Foreskin keratinocyte (primary cell): ENCODE measurements at places on chromosomes 3 and 15. TPM values are rescaled to one million over a fixed set of nuclear protein-coding genes. Genes with fewer than 3 reads are reported as not detected.

ARL6IP5 gene
- total RNA-seq, result 50.4 and 69.2 TPM in 2 replicates

ZNF660 gene
- 0.10 and 0.11 TPM in 2 replicates for total RNA-seq

EPHB3 gene
- total RNA-seq, result 5.2 and 10.8 TPM in 2 replicates

DUOXA2 gene
- total RNA-seq, result not detected in 2 replicates

LAMB2 gene
- 120 and 153 TPM in 2 replicates for total RNA-seq

KY gene
- total RNA-seq, result not detected in 2 replicates

GOLGA8S gene
- total RNA-seq, result 0.04 TPM in 1 of 2 replicates, not detected in the other

- no peak for DNase-seq
Measured at GRCh38 chr3:52860424-52860768, 25.6 kb upstream of the MUSTN1 start.

GRCh38 chr3:194874783-194875182, 189.1 kb downstream of the FAM43A start:
- DNase-seq, result no peak

- DNase-seq, result no peak
Measured at GRCh38 chr3:175129571-175129970, 270.4 kb downstream of the NAALADL2 start.

DNA sequence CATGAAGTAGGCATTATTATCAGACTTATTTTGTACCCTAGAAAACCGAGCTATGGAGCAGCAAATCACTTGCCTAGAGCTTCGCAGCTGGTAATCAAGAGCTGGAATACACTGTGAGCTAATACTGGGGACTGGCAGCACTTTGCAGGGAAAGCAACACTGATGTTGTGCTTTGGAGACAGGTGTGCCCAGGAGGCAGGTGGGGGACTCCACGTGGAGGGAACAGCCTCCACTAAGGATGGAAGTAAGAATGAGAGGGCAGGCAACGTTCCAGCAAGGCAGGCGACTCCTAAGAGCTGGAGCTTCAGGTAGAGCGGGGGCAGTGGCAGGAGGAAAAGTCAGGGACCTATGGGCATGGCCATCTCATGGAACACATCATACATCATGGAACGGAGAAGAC, 300.5 kb upstream of the IGF1R start:
- no peak for DNase-seq

DNA sequence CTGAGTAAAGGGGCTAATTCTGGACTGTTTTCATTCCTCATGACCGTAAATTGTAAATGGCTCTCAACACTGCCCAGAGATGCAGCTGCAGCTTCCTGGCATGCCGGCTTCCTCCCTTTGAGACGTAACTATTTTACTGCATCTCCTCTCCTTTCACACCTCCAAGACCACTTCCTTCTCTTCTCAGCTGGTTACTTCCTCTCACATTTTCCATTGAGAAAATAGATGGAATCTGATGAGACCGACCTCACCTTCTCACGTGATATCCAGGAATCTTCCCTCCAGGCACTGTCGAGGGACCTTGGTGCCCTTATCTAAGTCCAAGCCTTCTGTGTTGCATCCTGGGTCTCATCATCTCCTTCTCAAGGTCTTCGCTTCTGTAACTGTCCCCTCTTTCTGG, 12.7 kb downstream of the LYSMD4 start:
- no peak for DNase-seq

GRCh38 chr3:39453134-39453533, 14.3 kb upstream of the MOBP start:
- no peak for DNase-seq

GRCh38 chr3:118272991-118273390, 761.7 kb downstream of the IGSF11 start:
- DNase-seq, result no peak

- no peak for DNase-seq
Measured at GRCh38 chr3:101656651-101657050, 20.3 kb downstream of the ZBTB11 start.

DNA sequence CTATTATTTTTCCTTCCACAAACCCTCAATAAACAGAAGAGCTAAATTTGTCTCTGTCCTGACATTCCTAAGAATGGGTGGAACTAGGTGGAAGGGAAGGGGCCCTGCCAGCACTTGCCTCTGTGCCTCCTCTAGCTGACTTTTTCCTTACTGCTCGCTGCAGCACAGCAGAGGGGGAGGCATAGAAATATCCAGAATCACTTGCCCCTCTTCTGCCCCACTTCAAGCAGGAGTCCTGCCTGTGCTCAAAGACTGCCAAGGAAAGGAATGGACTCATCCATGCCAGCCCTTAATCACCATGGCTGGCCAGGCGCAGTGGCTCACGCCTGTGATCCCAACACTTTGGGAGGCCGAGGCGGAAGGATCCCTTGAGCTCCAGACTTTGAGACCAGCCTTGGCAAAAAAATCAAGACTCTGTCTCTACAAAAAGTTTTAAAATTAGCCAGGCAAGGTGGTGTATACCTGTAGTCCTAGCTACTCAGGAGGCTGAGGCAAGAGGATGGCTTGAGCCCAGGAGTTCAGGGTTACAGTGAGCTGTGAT, 51.8 kb downstream of the ADCY5 start:
- DNase-seq, result no peak

DNA sequence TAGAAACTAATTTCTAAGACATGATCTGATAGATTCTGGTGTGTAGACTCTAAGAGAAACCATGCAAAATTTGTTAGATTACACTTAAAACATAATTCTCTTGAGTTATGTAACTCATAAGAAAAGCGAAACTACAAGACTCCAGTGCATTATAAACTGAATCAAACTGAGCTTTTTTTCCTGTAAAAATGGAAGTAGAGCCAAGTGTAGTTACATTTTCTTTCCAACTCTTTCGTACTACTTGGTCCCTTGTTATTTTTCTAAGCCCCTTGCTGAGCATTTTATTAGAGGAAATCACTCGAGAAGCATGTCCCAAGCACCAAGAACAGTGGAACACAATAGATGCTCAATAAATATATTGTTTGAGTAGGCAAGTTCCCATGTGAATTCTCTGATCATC, 130.2 kb downstream of the GADL1 start:
- no peak for DNase-seq

DNA sequence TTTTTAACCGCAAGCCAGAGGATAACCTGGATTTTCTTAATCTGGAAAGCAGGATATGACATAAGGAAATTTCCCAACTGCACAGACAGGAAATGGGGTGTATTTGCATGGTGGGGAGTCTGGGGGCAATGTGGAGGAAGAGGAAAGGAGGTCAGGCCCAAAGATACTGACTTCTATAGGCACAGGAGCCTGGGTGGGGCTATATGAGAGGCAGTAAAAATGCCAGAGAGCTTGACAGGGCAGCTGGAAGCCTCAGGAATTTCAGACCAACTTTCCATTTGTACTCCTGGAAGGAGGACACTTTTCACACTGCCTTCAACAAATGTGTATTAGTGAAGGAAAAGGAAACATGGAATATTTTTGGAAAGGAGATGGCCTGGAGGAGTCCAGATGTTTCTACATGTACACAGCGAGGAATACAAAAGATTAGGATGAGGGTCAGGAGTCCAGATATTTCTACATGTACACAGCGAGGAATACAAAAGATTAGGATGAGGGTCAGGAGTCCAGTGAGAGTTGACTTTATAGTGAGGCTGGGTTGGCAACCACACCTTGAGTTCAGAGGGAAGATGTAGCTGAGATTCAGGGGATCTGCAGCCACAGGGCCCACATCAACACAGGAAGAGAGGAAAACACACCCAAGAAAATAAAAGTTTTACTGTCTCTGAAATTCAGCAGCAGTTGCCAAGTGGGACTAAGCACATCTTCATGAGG, 111.9 kb upstream of the PTPRG start:
- no peak for DNase-seq

DNA sequence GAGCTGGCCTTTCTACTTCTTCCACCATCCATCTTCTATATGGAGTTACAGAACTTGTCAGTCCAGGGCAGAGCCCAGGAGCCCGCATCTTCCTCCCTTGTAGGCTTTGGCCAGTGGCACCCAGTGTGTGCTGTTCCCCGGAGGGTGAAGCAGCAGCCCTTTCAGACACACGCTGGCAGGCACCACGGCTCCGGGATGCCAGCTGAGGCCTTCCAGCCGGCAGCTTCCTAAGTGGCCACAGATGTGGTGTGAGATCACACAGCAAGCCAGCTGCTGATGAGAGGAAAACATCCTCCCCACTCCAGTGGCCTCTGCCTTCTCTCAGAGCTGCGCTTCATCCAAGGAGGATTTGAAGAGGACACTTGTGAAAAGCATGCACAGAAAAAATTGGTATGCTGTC, 24.1 kb downstream of the CRABP1 start:
- no peak for DNase-seq

DNA sequence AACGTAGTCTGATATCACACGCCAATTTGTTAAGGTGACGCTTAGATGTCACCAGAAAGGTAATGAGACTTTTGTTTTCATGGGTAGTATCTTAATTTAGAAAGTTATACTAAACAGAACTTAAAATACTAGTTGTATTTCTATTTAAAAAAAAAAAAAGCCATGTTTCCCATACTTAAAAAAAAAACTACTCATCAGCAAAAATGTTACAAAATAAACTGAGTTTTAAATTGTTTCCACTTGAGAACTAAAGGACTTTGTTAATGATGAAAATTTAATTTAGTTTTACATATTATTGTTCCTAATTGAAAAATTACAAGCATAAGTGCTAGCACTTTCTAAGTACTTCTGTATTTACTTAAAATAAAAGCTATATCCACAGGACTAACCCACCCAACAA, 300.8 kb upstream of the ATP11B start:
- DNase-seq, result no peak

DNA sequence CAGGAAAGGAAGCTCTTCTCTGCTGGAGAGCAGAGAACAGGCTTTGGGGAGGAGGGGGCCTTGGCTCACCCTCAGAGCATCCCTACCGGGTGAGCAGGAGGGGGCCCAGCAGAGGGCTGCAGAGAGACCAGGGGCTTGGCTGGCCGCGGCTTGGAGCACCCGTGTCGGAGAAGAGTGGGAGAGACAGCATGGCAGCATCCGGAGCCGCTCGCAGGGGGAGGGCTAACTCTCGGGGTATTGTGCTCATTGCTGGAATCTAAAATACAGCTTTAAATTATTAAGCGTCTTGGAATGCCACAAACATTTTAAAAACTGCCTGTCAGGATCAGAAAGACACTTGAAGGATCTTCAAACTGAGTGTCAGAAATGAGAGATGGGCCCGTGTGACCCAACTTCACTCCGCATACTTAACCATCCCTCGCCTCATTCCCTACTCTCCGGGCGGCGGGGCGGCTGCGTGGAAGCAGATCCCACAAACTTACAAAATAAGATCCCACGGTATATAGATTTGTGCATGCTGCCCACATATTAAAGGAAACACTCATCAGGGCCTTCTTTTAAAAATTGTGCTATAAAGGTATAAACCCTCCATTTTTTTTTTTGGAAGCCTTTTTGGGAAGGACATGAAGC, 53.9 kb downstream of the EIF4E3 start:
- DNase-seq, result no peak

- no peak for DNase-seq
Measured at GRCh38 chr3:32522682-32523081, 20.0 kb upstream of the CMTM6 start.

GRCh38 chr3:29201604-29202003, 79.3 kb upstream of the RBMS3 start:
- no peak for DNase-seq

GRCh38 chr3:49761661-49762060, 24.7 kb downstream of the IP6K1 start:
- DNase-seq, result no peak

- DNase-seq, result no peak
Measured at GRCh38 chr3:156406393-156406792, 148.5 kb downstream of the SSR3 start.

DNA sequence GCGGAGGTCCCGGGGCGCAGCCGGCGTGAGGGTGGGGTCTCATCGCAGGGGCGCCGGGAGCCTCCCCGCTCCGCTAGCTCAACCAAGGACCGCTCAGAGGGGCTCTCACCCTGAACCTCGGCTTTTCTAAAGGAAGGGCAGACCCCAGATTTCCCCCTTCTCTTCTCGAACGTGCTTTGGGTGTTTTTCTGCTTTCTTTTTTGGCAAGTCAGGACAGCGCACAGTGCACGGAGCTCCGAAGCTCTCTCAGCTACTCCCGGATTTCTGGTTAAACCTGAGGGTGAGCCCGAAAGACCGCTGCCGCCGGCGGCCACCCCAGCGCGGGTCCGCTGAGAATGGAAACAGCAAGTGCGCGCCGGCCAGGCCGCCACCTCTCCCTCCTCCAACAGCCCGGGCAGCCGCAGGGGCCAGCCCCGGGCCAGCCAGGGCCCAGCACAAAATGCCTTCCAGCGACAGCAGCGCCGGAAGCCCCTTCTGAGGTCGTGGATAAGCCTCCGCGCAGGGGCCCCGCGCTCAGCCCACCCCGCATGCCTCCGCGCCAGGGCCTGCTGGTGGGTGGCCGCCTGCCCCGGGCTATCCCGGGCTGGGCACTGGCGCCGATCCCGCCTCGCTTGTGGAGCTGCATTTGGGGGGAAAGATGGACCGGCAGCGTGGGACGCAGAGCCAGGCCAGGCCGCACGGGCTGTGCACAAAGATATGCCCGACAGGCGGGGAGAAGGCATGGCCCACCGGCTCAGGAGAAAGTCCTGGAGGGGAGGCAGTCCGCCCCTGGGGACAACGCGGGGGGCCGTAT, 8.2 kb upstream of the OCA2 start:
- DNase-seq, result no peak

- no peak for DNase-seq
Measured at GRCh38 chr3:48446425-48447193, at the start of gene ATRIP. Gene ATRIP, plus strand, starts transcription at chr3:48446737. Its CDS starts 109 bp downstream, at chr3:48446846.

- DNase-seq, result no peak
Measured at GRCh38 chr15:34942363-34942762, 27.2 kb downstream of the AQR start.
